HL-60 (cell line): ENCODE measurements at places on chromosomes 6 and 20.

GRCh38 chr20:43853918-43854317, 60.7 kb upstream of the TOX2 start:
- no peak for DNase-seq

GRCh38 chr6:44128020-44128917, 915 bp downstream of the TMEM63B start:
- no peak for DNase-seq

GRCh38 chr20:48754292-48754691, 73.5 kb downstream of the PREX1 start:
- no peak for DNase-seq

GRCh38 chr6:101286146-101286545, 107.4 kb upstream of the GRIK2 start:
- DNase-seq = no peak

DNA sequence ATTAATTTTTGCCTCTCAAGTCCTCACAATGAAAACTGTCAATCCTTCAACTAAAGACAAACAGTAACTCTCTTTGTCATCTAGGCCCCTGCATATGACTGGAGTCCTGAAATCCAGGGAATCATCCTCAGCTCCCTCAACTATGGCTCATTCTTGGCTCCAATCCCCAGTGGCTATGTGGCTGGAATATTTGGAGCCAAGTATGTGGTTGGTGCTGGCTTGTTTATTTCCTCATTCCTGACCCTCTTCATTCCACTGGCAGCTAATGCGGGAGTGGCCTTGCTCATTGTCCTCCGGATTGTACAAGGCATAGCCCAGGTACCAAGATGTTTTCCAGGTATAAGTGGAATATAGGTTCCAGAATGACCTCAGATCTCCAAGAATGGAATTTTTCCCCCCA, 15.4 kb downstream of the SLC17A4 start:
- DNase-seq = no peak

DNA sequence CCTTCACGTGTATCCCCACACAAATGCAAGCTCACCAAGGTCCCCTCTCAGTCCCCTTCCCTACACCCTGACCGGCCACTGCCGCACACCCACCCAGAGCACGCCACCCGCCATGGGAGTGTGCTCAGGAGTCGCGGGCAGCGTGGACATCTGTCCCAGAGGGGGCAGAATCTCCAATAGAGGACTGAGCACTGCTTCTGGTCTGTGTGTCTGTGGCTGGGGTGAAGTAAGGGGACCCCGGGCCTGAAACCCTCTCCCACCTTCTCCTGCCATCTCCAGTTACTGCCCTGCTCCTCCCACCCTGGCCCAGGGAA, 8.3 kb downstream of the MYL9 start:
- no peak for DNase-seq

GRCh38 chr6:102812242-102812641, 1418.7 kb downstream of the GRIK2 start:
- no peak for DNase-seq

- DNase-seq = no peak
Measured at GRCh38 chr6:6660339-6661045, 72.0 kb downstream of the LY86 start.

DNA sequence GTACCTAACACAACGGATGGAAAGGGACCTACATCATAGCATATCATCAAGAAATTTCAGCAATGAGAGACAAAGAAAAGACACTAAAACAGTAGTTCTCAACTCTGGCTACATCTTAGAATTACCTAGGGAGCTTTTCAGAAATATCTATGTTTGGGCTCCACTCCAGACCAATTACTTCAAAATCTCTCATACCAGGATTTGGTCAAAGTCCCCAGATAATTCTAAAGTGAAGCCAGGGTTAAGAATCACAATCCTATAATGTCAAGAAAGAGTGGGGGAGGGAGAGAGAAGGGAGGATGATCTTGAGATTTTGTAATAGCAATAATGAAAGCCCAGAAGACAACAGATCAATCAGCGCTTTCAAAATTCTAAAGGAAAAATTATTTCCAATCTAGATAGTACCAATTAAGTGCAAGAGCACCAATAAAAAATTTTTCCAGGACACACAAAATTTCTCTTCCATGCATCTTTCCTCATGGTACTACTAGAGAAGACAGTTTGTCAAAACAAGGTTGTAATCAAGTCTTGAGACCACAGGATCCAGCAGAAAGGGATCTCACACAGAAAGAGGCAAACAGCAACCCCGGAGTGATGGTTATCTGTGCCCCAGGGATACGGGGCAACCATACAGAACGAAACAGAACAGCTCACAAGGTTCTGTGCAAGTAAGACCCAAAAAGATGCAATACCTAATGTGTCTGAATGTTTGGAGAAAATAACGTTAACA, 152.9 kb upstream of the DST start:
- no peak for DNase-seq

- no peak for DNase-seq
Measured at GRCh38 chr6:132814716-132815570, 574 bp downstream of the RPS12 start.

DNA sequence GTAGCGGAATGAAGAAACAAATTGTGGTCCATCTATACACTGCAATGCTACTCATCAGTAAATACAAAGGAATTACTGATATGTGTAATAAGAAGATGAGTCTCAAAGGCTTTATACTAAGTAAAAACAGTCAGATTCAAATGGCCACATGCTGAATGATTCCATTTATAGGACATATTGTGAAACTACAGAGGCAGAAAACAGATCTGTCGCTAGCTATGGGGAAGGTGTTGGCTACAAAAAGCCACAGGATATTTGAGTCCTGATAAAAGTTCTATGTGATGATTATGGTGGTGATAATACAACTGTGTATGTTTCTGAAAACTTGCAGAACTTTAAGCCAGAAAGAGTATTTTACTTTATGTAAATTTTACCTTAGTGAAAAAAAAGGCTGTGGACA, 313.2 kb downstream of the HDGFL1 start:
- DNase-seq = no peak

DNA sequence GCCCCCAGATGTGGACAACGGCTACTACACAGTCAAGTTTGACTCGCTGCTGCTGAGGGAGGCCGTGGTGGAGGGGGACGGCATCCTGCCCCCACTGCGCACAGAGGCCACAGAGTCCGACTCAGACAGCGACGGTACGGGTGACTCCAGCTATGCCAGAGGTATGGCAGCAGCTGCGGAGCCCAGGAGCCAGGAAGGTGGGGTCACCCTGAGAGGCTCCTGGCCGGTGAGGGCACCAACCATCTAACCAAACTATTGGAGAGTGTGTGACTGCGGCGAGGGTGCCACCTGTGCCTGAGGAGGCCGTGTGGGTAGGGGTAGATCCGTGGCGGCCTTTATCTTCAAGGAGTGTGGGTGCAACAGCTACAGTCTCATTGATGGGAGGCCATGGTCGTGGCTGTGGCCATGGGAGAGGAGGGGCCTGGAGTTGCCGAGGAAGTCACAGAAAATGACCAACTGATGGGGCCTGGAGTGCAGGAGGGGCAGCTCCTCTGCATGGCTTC, 2.8 kb upstream of the LIME1 start:
- DNase-seq = no peak

DNA sequence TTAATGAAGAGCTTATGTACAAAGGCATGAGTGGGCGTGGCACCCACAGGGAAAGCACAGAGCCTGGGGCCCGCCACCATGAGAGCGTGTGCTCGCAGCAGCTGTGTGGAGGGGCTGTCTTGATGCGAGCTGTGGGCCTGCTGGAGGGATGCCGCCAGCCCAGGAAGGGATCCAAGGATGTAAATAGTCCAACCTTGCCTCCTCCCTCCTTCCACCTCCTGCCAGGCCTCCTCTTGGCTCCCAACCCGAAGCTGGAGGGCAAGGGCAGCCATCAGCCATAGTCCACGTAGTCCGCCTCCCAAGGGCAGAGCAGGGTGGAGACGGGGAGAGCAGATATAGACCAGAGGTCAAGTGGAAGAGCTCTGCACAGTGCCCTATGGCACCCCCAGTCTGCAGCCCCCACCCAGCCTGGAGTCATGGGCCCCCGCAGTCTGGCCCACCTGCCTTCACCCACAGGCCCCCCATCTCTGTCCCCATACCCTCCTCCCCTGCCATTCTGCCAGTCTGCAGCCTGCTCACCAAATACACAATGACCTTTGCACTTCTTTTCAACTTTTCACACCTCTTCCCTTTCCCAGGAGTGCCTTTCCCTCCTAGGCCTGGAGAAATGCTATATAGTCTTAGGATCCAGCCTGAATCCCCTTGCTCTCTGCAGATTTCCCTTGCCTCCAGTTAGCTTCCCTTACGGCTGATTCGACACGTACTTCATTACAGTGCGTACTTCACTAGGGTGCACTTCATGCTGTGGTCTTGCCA, 77.1 kb downstream of the SHLD1 start:
- DNase-seq = no peak

DNA sequence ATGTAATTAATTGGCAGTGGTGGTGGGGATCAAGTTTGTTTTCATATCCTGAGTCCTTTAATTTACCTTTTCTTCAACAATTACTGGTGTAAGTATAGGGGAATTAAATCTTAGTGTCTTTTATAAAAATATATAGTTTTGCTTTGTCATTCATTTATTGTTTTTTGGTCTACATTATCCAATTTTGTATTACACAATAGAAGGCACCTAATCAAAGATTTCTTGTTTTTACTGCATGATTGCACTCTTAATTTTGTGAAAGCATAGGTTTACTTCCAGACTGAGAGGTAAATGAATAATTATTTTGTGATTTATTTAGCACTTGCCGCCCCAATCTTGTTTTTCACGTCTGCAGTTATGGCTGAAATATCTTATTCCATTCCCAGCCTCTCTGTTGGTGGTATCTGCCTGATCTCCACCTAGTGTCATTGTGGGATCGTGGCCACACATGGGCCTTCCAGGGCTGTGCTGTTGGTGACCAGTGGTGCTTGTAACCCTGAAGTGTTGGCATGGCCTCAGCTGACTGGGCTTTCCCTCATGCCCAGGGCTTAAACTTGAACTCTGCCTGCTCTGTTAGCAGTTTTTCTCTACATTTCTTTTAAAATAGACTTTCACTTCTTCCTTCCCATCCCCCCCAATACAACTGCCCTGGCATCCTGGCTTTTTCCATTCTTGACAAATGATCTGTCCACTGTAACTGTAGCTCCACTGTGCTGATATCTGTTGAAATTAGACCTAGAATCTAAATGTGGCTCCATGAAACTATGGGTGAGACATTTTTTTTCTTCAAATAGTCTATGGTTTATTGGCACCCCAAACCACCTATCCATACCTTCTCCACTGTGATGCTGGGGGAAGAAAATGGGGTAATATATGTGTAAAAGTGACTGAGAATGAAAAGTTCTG, 24.8 kb downstream of the E2F3 start:
- no peak for DNase-seq

DNA sequence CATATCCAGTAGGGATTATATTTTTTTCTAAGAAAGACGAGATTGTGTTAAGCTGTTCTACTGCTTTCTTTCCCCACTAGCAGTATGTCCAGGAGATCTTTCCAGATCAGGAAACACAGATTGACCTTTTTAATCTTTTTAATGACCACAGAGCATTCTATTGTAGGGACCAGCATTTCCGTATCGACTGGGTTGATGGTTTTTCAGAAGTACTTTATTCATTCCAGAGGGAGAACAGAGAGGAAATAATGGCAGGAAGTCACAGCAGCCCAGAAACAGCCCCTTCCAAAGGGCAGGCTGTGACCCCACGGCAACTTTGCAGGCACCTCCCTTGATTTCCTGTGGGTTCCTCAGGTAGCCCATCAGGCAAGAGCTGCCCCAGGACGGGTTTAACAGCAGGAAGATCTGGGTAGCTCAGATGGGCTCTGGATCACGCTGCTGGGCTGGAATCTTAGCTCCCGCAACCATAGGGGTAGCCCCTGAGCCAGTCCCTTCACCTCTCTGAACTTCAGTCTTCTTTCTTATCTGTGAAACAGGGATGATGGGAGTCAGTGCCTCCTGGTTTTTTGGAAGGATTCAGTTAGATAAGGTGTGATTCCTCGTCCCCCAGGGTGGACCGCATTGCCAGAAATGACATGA, 23.8 kb upstream of the CHMP4B start:
- no peak for DNase-seq

- DNase-seq = peak; percentile 77
Measured at GRCh38 chr6:11392778-11393507, 144.6 kb upstream of the TMEM170B start.

GRCh38 chr6:12296255-12296573, 6.1 kb downstream of the EDN1 start:
- no peak for DNase-seq

GRCh38 chr6:23377830-23378229, 748.2 kb upstream of the NRSN1 start:
- DNase-seq = no peak

GRCh38 chr6:119313937-119314884, 35.4 kb downstream of the MAN1A1 start:
- DNase-seq = no peak

- no peak for DNase-seq
Measured at GRCh38 chr20:62011403-62011790, 54.3 kb downstream of the TAF4 start.

- no peak for DNase-seq
Measured at GRCh38 chr6:2094642-2095041, 150.8 kb downstream of the GMDS start.

DNA sequence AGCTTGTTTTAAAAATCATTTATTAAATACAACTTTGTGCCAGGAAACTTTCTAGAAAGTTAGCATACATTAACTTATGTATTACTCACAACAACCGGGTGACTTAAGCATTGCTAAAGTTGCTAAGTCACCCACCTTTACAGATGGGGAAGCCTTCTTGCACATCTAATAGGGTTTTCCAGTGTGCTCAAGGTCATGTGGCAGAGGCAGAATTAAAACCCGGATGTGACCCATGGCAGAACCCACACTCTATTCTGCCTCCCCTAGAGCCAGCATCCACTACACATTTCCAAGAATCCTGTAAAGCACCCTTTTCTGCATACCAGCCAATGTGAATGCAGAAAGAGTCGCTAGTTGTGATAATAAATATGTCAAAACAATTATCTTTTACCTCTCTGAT, 13.4 kb downstream of the LINC00237 start:
- DNase-seq = no peak

- no peak for DNase-seq
Measured at GRCh38 chr6:12277386-12277785, 12.8 kb upstream of the EDN1 start.

- DNase-seq = no peak
Measured at GRCh38 chr20:63087872-63088680, 81.3 kb upstream of the BHLHE23 start.

- DNase-seq = no peak
Measured at GRCh38 chr20:13862245-13862644, 77.4 kb downstream of the NDUFAF5 start.
